ENCODE measurements at places on chromosomes 1 and 21. TPM values are rescaled to one million over a fixed set of nuclear protein-coding genes. Genes with fewer than 3 reads are reported as not detected.

SHISA4 gene
- 20.3 TPM for total RNA-seq

NPR1 gene
- 1.5 TPM for total RNA-seq

ILF2 gene
- total RNA-seq: 148 TPM

NUP210L gene
- total RNA-seq: 0.18 TPM

ARID1A gene
- 9.7 TPM for total RNA-seq

OR2AK2 gene
- total RNA-seq: not detected

CRP gene
- total RNA-seq: not detected

GTF2B gene
- 43.8 TPM for total RNA-seq

CDC14A gene
- total RNA-seq: 2.4 TPM

TNFRSF18 gene
- not detected for total RNA-seq

PRELP gene
- total RNA-seq: 0.37 TPM

PADI1 gene
- under 0.01 TPM for total RNA-seq

DIO1 gene
- not detected for total RNA-seq

SMIM1 gene
- 2.0 TPM for total RNA-seq
